ENCODE measurements at places on chromosomes 5 and 9.
A peak's percentile ranks its signal among the peaks of the same experiment; 100 is the strongest.

DNA sequence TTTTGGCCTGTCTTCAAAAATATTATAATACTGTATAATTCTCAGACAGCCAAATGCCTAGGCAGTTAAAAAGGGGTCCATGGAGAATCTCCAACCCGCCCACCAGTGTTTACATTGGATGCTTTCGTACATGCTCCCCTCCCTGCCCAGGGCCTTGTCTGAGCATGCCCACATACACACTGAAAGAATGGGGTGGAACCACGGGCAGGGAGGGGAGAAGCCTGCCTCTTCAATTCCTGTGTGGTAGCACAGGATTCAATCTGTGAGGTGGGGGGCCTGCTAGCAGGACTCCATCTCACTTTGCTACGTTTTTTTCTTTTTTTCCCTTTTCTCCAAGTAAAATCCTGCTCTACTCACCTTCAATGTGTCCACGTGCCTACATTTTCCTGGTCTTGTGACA lies 314.7 kb upstream of the GRAMD2B start:
- DNase-seq = no peak

- DNase-seq = no peak
These were observed 29.9 kb downstream of the LHX3 start for GRCh38 chr9:136174779-136175615.

DNA sequence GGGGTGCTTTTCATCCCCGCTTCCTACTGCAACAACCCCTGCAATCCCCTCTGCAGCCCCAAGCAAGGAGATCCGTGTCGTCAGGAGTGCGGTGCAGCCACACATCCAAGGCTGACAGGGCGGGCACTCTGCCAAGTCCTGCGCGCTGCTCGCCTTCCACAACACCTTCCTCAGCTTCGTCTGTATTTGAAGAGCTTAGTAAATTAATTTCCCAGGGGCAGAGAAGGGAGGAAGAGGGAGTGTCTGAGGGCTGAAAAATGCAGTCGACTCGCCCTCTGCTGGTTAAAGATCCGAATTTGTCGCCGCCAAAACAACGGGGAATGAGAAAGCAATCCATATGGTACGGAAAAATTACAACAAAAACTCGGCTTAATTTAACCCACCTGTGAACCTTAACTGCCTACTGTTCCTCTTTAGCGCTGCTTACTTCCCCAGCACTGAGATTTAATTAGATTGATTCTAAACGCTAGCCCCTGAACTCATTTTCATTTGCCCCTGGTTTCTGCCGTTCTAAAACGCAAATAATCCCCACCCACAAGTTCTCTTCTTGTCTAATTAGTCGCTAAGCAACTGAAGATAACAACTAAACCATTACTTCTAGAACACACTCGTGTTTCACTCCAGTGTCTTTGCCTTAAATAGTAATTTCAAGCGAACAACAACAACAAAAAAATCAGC lies 10.9 kb upstream of the PCDHB1 start:
- DNase-seq = peak; percentile 84

DNA sequence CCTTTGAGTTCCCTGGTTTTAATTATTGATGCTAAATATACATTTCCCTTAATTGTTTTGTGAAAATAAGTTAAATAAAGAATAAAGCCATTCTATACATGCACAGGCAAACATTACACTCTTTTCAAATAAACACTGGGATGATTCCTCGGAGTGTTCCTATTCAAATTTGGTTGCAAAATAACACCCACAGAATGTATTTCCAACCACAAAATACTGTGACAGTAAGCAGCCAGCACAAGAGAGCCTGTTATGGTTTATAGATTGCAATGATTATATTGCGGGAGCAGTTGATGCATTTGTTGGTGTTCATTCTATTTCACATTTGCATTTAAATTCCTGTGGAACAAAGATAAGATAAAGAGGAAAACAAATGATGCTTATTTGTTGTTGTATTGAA lies 632.6 kb upstream of the WWC1 start:
- no peak for DNase-seq

DNA sequence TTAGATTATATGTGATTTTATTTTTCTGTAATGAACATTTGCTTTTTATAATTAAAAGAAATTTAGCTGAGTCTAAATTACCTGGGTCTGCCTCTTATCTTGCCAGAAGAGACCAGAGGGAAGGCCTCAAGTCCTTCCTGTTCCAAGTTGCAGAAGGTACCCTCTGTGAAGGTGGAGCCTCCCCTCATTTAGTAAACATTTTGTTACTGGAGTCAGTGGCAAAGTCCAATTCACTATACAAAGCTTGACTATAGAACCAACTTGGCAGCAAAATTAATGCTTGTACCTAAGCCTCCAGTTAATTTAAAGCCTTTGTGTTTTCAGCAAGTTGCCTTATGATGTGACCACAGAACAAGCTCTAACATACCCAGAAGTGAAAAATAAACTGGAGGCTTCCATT lies 42.8 kb upstream of the F2R start:
- DNase-seq = no peak

DNA sequence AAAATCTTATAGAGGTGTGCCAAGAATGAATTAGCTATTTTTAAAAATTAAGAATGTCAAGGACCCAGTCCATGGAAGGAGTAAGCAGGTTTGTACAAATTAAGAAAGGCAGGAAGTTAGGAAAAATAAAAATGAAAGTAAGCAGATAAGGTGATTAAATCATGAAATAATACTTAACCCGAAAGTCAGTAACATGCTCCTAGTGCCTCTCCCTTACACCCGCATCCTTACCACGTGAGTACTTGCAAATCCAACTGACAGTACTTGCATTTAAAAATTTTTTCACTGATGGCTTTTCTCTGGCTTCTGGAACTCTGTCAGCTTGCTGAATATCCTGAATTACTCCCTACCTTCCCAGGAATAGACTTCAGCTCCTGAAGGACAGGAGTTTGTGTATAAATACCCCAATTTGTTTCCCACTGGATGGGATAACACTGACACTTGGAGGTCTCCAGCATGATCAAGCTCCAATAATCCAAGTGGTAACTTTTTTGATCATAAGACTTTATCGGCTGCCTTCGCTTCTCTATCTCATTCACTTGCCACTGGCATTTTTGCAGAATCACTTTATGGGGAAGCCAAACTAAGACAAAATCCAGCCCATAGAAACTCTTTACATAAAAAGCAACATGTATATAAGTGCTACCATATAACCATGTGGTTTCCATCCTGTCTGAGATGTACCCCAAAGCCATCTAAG lies 41.6 kb upstream of the RICTOR start:
- no peak for DNase-seq

DNA sequence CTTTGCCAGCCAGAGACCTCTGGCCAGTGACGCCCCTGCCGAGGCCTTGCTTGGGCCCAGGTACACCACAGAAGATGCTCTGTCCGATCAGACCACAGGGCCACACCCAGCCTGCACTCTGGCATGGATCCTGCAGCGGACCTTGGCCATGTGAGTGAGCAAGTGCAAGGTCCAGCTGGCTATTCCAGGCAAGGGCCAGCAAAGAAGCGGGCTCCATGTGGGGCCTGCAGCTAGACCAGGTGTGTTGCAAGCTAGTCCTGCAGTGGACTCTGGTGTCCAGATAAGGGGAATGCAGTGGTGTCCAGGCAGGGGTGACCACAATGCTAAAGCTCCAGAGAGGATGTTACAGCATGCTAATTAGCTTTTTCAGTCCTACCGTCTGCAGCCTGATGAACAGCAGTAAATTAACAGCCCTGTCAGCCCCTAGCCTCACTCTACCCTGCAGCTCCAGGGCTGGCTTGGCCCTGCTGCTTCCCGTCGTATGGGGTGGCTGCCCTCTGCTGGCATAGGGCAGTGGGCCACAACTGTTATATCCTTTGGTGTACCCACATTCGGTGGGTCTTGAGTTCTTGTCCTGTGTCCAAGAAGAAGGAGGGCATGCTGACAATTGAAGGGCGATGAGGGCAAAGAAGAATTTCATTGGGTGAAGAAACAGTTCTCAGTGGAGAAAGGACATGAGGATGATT lies 284.5 kb upstream of the POU5F2 start:
- DNase-seq = no peak

- no peak for DNase-seq
These were observed 39.9 kb downstream of the USP20 start for GRCh38 chr9:129875181-129875611.

DNA sequence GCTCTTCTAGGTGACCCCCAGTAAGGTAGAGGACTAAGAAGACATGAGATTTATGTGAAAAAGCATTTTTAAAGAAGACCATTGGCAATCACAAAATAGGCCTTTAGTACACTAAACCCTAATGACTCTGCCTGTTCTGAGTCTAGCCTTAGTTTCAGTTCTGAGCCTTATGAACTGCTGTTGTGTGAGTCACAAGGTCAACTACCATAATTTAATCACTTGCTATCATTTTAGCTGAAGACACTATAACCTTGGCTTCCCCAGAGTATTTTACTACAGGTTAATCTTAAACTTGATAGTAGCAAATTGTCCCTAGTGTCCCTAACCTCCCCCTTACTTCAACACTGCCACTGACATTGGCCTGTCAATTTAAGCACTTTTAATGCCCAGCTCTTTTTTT lies 34.4 kb downstream of the APC start:
- DNase-seq = no peak

DNA sequence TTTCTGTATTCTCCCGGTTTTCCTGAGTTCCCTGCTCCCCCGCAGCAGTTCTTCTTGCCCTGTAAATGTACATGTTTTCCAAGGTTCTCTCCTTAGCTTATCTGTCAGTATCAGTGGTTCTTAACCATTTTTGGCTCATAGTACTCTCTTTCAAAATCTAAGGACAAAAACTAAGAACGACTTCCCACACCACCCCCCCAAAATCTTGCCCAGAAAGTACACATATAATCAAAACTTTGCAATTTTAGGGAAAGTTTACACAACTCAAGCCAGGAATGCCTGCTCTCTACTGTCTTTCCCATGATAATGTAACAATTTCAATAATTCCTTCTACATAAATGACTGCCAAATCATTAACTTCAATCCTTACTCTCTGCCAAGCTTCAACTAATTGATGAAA lies 4.5 kb downstream of the DCAF12 start:
- DNase-seq = no peak

DNA sequence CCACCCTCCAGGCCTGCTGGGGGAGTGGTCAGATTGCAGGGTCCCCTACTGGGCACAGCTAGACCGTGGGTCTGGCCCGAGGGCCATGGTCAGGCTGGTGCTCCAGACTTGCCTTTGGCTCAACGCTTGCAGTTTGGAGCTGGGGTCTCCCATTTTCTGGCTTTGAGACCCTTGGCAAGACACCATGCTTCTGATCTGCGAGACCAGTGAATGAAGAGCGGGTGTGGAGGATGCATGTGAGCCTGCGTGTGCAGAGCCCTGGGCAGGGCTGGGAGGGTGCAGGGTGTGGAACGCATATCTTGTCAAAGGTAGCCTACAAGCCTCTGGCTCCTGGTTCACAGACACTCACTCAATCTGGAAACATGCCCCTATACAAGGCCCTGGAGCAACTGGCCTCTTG lies 6.1 kb upstream of the MRNIP start:
- no peak for DNase-seq

DNA sequence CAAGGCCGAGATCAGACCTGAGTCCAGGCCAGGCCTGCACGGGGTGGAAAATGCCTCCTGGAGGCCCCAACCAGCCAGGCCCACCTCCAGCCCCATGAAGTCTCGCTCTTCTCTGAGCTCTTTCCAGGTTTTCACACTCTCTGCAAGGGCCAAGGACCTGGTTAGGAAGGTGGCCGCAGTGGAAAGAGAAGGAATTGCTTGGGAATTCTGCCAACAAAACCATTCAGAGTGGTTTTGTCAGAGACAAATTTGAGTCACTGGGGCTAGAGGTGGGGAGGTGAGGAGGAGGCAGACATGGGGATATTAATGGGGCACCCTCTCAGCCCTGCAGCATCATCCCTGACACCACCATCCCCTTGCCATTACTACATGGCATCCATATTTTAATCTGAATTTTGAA lies 261.0 kb downstream of the ROR2 start:
- DNase-seq = no peak

- DNase-seq = no peak
These were observed 4.2 kb downstream of the TXNDC15 start for GRCh38 chr5:134878403-134878802.

DNA sequence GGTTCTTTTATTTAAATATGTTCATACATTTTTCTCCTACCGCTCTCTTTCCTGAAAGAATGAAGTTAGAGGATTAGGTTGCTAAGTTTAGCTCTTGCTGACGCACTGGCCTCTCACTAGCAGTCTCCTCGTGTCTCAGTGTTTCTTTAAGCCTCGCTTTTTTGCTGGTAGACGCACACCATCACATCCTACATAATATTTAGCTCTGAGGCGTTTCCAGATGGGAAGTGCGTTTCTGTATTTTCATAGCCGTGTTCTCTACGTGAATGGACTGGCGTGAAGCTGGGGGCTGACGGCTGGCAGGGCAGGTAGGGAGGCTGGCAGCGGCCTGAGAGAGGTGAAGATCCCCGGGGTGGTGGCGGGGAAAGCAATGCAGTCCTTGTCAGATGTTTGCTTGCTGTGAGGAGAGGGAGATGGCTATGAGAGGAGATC lies 79.2 kb upstream of the SPRY4 start:
- no peak for DNase-seq

DNA sequence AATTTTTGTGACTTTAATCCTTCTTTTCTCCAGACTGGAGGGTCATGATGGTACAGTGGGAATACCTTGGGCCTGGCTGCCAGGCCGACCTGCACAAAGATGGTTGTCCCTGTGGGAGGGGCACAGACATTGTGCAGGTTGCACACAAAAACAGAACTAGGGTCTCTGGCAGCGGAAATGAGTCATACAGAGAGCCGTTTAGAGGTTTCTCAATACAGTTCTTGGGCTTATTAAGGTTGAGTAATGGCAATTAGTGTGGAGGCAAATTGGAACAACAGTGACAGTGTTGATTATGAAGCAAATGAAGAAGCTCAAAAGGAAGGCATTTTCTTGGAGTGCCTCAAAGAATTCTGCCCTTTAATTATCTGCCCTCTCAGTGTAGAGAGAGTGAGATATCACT lies 173.6 kb downstream of the TENT4A start:
- DNase-seq = no peak

GRCh38 chr5:176943816-176944215 lies 44.7 kb upstream of the HK3 start:
- DNase-seq = no peak

DNA sequence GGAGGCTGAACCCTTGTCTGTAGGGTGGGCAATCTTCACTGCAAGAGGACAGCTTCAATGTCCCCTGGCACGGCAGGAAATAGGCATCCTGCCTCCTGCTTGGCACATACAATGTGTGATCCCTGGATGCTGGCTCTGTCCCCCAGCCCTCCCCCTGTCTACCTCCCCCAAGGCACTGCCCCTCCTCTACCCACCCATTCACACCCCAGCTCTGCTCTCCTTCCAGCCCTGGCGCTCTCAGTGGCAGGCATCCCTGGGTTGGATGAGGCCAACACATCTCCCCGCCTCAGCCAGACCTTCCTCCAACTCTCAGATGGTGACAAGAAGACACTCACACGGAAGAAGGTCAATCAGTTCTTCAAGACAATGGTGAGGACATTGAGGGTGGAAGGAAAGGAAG lies 24.1 kb upstream of the FOXI1 start:
- DNase-seq = no peak

GRCh38 chr5:95761771-95762651 lies 30.9 kb downstream of the RHOBTB3 start:
- DNase-seq = no peak

GRCh38 chr9:5596173-5596572 lies 32.7 kb upstream of the RIC1 start:
- no peak for DNase-seq

All from D341Med (cell line).